ENCODE measurements at places on chromosomes 1 and 21. TPM values are rescaled to one million over a fixed set of nuclear protein-coding genes. Genes with fewer than 3 reads are reported as not detected.

DNA sequence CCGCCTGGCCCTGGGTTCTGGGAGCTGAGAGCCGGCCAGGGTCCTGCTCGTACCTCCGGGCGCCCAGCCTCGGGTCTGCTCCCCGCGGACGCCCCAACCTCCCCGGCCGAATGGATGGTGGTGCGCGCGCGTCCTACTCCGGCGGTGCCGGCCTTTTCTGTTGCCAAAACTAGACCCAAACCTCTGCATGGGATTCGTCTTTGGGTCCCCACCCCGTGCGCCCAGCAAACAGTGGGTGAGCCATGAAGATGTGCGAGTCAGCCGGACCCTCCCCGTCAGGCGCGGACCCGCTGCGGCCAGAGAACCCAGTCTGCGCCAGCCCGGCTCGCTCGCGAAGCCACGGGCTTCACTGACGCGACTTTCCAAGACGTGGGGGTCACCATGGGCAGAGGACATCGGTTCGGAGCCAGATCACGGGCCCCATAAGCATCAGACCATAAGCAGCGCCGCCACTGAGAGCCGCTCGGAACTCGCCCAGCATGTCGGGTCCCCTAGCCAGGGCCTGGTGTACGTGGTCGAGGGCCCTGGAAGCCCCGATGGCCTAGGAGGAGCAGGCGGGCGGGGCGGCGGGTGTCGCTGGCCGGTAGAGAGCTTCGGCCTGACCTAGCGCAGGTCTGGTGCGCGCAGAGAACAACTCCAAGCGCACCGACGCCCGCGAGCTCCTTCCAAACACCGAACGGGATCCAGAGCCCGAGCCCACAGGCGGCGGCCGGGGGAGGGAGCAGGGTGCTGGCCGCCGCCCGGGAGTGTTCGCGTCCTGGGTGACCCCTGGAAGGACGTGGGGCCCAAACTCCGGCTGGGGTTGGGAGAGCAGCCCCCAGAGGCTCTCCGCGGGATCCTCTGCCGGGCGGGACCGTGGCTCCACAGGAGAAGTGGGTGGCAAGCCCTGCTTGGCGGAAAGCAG lies 1.0 kb upstream of the TP73 start:
- DNase-seq = no peak

KCNE1 gene
- polyA plus RNA-seq = 1.0 TPM

DNA sequence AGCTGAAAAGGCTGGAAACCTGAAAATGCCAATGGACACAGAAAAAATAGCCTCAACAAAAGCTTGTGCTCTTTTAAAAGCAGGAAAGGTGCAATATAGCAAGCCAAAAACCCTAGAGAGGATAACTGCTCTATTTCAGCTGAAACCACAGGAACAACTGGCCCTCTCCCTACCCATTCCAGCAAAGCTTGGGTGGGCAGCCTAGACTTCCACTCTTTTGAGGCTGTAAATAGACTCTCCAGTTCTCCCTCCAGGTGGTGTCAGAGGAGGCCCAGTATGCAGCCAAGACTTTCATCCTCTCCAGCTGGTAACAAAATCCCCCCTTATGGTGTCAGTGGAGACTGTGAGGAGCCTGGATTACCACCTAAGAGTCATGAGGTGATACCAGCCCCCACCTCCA lies 206.9 kb upstream of the PLD5 start:
- DNase-seq = no peak

CYP4Z1 gene
- polyA plus RNA-seq = 0.30 TPM

SMG7 gene
- polyA plus RNA-seq = 80.4 TPM

DNA sequence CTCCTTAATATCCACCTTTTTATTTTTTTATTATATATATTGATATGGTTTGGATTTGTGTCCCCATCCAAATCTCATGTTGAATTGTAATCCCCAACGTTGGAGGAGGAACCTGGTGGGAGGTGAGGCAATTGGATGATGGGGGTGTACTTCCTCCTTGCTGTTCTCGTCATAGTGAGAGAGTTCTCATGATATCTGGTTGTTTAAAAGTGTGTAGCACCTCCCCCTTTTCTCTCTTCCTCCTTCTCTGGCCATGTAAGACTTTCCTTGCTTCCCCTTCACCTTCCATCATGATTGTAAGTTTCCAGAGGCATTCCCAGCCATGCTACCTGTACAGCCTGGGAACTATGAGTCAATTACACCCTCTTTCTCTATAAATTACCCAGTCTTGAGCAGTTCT lies 22.7 kb upstream of the CCSAP start:
- no peak for DNase-seq

DNA sequence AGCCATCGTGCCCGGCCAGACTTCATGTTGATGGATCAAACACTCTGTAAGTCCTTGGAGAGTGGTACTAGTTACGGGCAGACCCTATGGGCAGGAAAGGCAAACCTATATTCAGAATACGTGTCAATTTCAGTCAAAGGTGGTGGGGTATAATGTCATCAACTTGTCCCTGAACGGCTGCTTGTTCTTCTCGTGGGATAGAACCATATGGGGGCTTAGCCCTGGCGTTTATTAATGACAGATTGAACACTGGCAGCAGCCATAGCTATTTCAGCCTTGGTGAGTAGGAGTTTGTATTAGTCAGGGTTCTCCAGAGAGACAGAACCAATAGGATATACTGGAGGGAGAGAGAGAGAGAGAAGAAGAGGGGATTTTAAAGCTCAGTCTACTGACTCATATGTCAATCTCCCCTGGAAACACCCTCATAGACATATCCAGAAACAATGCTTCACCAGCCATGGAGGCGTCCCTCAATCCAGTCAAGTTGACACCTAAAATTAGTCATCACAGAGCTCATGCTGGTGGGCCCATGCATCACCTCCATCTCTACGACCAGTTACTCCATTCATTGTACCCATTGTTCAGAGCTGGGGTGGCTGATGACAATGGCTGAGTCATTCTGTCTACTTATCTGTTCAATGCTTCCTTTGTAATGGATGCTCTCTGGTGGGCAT lies 16.1 kb upstream of the AQP10 start:
- no peak for DNase-seq

- no peak for DNase-seq
Observed at GRCh38 chr1:21704145-21704544, 35.0 kb upstream of the RAP1GAP start.

DNA sequence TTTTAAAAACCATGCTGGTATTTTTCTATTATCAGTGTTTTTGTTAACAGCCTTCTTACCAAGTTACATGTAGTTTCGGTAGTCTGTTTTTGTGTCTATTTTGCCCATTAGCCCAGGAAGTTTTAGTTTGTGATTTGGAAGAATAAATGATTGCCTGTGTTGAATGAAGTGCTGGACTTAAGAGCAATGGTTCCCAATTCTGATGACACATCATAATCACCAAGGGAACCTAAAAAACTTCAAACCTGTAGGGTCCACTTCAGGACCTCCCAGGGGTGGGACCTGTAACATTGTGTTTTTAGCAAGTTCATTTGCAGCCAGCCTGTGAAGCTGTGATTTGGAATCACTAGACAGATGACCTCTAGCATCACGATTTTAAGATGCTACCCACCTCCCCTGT lies 43.0 kb upstream of the ST6GALNAC3 start:
- DNase-seq = no peak

DNA sequence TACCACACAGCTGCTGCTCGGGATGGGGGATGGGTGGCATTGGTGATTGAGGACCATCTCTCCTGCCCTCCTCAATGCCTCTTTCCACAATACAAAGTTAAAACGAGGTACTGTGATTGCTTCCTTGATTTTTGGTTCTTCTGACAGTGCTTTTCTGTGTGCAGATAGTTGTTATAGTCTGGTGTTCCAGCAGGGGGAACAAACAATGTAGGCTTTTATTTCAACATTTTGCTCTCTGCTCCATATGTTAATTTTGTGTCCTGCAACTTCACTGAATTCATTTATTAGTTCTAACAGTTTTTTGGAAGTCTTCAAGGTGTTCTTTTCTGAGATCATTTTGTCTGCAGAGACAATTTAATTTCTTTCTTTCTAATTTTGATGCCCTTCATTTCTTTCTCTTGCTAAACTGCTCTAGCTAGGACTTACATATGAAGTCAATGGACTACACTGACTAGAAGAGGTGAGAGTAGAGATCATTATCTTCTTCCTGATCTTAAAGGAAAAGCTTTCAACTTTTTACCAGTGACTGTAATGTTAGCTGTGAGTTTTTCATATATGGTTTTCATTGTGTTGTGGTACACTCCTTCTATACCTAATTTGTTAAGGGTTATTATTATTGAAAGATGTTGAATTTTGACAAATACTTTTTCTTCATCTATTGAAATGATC lies 45.4 kb downstream of the TNFSF18 start:
- DNase-seq = no peak

- DNase-seq = no peak
Observed at GRCh38 chr1:40824591-40825434, 37.4 kb downstream of the CITED4 start.
